ENCODE measurements at places on chromosomes 2 and 18.

DNA sequence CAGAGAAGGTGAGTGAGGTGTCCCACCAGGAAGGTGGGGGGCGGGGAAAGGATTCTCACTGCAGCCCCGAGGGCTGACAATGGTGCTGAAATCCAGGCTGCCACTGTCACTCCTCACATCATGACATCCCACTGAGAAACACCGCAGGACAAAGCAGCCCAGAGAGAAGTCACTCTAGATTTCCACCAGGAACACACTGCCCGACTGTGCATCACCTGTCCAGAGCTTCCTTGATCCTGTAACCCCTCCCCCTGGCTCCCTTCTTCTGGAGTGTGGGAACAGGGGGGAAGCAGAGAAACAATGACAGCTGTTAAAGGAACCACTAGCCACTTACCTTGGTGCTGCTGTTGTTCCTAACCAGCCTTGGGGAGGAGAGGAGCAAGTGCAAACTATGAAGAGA is 69.9 kb downstream of the MRO start:
- no peak for DNase-seq

DNA sequence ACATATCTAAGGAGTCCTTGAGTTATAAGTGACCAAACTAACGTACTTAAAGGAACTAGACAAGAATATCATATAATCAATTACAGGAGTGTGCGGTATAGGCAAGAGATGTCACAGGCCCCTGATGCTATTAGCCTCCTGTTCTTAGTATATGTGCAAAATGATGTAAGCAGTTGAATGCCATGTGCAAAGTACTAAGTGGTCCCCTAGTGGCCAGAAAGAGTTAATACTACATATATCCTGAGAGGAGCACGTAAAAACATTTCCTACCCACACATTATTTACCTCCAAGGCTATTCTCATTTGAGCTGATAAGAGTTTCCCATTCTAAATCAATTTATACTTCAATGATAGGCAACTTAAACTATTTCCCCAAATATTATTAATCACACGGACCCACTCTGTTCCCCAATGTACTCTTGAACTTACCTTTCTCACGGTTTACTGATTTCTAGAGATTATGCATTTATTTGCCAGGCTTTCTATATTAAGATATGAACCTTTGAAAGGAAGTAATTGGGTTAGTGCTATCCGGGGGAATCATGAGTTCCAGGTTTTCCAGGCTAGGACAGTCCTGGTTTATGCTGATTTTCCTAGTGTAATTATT is 158.0 kb upstream of the KLHL14 start:
- DNase-seq, result no peak

GRCh38 chr2:19900931-19901441 is 797 bp downstream of the TTC32 start:
- DNase-seq, result no peak

DNA sequence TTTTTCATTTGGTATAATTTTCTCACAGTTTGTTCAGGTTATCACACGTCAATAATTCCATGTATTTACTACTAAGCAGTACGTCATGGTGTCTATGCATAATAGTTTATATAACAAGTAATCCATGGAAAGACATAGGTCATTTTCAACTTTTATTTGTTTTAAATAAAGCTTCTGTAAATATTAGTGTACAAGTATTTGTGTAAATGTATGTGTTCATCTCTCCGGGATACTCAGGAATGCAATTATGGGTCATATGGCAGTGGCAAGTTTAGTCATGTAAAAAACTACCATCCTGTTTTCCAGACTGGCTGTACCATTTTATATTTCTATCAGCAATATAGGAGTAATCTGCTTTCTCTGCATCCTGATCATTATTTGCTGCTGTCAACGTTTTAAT is 231.1 kb upstream of the ZNF804A start:
- no peak for DNase-seq

GRCh38 chr18:52431683-52432082 is 91.7 kb downstream of the DCC start:
- no peak for DNase-seq

DNA sequence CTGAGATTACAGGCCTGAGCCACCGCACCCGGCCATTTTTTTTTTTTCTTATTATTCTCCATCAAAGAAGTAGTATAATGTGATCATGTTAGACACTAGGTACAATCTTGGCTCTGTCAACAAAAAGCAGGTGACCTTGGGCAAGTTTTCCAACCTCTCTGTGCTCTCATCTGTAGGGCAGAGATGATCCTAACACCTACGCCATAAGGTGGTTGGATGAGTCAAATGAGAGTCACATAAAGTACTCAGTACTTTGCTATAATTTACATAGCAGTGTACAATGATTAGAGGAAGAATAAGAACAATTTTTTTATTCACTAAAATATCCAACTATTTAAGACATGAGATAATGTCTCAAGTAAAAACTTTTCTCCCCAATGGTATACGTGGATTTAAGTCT is 128.6 kb downstream of the TGIF1 start:
- no peak for DNase-seq

GRCh38 chr18:9918016-9918680 is 4.3 kb downstream of the VAPA start:
- DNase-seq, result no peak

DNA sequence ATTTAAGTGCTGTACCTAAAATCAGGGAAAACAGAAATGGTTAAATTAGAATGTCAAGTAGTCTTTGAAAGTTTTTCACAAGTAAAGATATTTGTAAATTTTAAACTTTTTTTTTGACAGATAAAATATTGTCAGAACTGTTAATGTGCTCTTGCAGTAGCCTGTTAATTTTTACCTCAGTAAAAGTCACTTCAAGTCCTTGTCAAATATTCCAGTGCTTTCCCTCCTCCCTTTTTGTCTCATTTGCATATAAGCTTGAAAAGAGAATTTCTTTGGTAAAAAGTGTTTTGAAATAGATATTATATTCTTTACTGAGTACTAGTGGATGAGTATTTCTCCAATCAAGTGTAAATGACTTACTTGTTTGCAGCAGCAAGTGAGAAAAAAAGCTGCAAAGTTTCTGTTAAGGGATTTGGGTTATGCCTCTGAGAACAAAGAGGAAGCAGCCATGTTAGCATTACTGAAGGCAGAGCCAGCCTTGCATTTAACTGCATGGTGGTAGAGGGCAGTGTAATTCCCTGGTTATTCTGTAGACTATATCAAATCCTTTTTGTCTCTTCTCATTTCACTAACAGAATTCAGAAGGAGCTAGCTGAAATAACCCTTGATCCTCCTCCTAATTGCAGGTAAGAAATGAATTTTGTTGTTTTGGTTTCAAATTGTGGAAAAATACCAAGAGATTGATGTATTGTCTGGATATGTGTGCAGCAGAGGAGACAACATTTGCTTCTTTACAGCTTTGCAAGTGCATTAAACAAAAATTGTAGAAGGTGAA is 3.2 kb downstream of the UBE2E3 start:
- peak; percentile 20 for DNase-seq

GRCh38 chr2:97546711-97547110 is 43.0 kb downstream of the ANKRD36B start:
- DNase-seq, result no peak

DNA sequence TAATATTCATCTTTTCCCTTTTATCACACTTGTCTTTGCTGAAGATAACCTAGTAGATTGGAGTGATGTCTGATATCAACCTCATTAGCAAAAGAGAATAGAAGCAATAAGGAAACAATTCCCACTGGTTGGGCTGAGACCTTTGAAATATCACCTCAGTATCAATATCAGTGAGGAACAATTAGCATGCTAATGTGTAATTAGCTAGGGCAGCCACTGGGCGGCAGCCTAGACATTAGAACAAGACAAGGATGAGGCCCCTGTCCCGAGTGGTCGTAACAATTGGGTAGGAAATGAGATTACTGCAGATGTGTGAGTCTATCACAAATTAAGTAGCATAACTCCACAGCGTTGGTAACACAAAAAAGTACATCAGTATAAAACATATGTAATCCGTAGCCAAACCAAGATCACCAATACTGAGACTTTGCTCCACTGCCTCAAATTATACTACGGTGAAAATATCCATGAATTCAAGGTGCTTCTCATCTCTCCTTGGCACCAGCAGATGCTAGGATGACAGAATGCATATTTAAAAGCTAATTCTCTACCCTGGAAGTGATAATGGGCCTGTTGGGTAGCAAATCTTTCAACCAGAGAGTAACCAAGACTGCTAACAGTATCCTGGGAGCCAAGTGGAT is 99.1 kb downstream of the ALPK2 start:
- peak; percentile 81 for DNase-seq

- no peak for DNase-seq
Measured at GRCh38 chr2:124702777-124703176, 677.7 kb downstream of the CNTNAP5 start.

GRCh38 chr2:231181860-231182512 is 16.4 kb upstream of the ARMC9 start:
- DNase-seq, result no peak

DNA sequence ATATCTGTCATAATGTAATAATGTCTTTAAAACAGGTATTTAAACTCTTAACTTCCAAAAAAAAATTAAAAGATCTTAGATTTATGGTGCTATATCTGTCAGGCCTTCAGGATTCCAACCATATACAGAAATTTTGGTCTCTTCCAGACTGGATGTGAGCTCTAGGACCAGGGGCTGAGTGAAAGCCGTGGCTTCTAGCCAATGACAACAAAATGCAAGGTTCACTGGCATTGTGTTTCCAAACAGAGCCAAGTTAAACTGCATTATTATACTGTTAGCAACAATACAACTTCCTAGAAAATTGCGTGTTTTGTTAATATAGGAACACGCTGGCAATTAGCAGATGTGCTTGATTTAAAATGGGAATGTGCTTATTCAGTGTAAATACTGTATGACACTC is 809.8 kb upstream of the SOX11 start:
- no peak for DNase-seq
